Skeletal muscle cell (primary cell): ENCODE measurements at places on chromosomes 2 and 18.

GRCh38 chr2:128403814-128404708 lies 85.4 kb upstream of the HS6ST1 start:
- DNase-seq, result no peak

DNA sequence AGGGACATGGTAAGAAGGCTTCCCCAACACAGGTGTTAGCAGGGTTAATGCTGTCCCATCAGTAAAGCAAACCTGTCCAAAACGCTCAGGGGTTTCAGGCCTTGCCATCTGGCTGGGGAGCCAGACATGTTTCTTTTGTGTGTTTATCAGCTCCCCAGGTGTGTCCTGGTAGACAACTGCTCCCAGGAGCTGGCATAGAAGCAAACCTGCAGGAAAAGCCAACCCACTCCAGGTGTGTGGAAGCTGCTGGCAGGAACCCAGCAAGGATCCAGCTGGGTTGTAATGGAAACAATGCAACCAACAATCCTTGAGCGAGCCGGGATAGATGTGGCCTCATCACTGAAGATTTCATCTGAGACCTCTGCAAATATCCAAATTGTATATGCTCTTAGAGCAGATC lies 123.1 kb downstream of the RAB3GAP1 start:
- no peak for DNase-seq

DNA sequence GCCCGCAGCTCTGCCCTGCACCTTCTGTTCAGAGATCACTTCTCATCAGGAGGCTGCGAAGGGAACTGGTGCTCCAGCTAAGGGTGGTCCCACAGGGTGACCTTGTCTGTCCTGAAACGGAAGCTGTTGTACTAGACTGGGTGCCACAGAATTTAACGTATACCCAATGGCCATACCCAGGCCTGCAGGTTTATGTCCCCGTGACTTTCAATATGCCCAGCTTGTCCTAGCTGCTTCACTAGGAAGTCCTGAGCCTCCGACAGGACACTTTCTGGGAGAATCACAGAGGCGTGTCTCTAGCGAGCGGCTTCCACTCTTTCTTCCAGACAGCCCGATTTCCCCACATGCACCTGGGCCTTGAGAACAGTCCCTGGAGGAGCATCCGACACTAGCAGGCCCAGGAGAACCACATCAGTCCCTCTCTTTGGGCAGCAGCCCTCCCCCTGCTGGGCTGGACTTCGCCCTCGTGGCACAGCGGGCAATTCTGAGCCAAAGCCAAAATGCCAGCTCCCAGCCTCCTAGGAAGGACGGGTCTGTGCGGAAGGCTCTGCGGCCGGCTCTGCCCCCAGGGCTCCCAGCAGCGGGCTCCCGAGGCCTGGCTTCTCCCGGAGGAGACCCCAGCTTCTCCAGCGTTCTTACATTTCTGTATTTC lies 91.9 kb upstream of the OTOS start:
- no peak for DNase-seq

- no peak for DNase-seq
Measured at GRCh38 chr18:63575681-63576080, 11.5 kb upstream of the SERPINB13 start.

GRCh38 chr2:20456636-20457426 lies 10.0 kb downstream of the RHOB start:
- DNase-seq, result no peak

GRCh38 chr2:183541766-183542165 lies 417.5 kb downstream of the NUP35 start:
- peak; percentile 53 for DNase-seq

- no peak for DNase-seq
Measured at GRCh38 chr2:48356701-48357325, 173.1 kb upstream of the STON1 start.

- DNase-seq, result no peak
Measured at GRCh38 chr2:203987959-203988358, 51.4 kb downstream of the ICOS start.

DNA sequence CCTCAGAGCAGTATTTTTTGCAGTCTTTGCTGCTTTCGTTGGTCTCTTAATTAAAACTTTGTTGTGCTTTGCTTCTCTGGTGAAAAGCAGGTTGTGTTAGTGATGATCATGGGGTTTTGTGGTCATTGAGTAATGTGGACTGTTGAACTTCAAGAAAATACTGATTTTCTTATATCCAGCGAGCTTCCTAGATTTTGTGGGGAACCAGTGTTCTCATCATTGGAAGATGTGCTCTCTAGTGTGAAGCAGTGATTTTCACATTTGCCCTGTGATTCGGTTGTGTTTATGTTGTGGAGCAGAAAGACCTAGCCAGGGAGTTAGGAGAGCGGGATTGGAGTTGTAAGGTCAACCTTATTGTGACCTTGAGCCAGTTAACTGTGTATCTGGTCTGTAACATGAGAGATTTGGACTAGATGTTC lies 12.4 kb downstream of the ASAP2 start:
- no peak for DNase-seq

- no peak for DNase-seq
Measured at GRCh38 chr2:85963068-85963467, 74.3 kb upstream of the ST3GAL5 start.

GRCh38 chr2:65263262-65263661 lies 35.6 kb downstream of the ACTR2 start:
- no peak for DNase-seq

DNA sequence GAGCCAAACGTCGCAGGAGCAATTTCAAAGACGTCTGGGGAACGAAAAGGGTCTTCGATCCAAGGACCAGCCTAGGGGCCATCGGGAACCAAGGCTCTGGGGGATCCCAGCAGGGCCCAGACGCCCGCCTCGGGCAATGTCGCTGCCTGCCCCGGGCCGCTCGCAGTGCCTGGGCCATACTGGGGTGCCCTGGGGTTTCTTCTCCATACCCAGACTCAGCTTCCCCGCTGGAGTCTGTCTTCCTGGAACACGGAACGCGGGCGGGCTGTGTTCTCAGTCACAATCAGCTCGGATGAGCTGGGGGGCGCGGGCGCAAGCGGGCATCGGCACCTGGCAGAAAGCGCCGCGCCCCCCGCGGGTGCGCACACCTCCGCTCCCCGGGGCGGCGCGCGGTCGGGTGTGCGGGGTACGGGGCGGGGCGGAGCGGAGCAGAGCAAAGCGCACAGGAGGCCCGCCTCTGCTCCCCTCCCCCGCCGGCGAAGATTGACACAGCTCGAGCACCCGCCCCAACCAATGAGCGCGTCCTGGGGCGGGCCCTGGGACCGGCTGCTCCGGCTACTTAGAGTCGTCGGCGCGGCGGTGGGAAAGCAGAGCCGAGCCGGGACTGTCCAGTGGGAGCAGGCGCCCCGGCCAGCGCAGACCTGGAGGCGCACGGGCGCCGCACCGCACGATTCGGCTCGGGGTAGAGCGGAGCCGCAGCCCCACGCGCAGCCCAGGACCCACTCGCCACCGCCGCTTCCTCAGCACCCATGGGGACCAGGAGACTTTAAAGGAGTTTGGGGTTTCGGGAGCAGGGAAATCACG lies at the start of gene LRATD1:
LRATD1 (plus strand) TSS at position 585 of the 804 bp plus-strand sequence. CDS start 1,263 bp downstream, outside the sequence.
- DNase-seq, result peak; percentile 60

GRCh38 chr2:60570251-60570650 lies 16.8 kb upstream of the BCL11A start:
- DNase-seq, result no peak

DNA sequence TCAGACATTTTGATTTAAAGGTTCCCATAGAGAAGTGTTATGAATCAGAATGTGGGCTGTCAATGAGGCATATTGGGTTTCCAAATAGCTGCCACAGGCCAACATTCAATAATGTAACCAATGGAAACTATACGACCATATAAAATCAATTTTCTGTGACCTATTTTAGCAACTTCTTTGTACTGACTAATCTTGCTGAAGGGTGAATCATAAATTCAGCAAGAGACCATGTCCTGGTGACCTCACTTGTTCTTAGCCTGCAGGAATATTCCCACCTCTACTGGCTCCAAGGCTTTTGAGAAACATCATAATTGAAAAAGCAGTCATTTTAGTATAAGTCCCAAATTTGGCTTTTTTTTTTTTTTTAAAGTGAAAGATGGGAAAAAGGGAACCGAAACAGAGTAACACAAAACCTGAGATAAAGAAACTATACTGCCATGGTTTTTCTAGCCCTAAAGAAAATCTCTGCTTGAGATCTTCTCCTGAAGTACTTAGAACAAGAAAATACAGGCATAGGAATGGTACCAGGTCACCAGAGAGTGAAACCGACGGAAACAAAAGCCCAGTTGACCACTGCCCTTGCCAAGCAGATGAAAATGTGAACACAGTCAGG lies 32.1 kb downstream of the PLEKHM3 start:
- peak; percentile 53 for DNase-seq

GRCh38 chr2:122988395-122989221 lies 1036.5 kb upstream of the CNTNAP5 start:
- DNase-seq, result no peak

- DNase-seq, result no peak
Measured at GRCh38 chr2:158115202-158115767, 13.6 kb downstream of the UPP2 start.

DNA sequence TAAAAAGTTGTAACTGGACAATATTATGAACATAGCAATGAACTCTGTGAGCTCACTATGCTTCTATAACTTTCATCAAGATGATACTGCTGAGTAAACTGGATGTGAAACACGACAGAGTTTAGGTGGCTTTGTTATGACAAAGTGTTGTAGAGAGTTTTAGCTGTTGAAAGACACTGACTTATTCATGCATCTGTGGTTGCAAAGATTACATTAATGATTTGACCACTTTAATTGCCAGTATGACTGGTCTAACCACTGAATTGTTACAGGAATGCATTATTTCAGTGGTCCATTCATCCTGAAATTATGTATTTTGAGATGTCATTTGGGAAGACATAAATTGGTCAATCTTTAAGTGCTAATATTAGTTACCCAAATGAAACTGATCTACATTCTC lies 117.9 kb downstream of the SPHKAP start:
- DNase-seq, result no peak

- DNase-seq, result no peak
Measured at GRCh38 chr2:196925051-196925767, 1.3 kb downstream of the PGAP1 start.

GRCh38 chr2:217186152-217186551 lies 326.3 kb upstream of the TNP1 start:
- no peak for DNase-seq

- no peak for DNase-seq
Measured at GRCh38 chr2:36406296-36406695, 50.7 kb downstream of the CRIM1 start.

- DNase-seq, result no peak
Measured at GRCh38 chr2:234292205-234292961, 204.5 kb downstream of the ARL4C start.

GRCh38 chr2:20355131-20355530 lies 4.5 kb upstream of the PUM2 start:
- DNase-seq, result no peak

DNA sequence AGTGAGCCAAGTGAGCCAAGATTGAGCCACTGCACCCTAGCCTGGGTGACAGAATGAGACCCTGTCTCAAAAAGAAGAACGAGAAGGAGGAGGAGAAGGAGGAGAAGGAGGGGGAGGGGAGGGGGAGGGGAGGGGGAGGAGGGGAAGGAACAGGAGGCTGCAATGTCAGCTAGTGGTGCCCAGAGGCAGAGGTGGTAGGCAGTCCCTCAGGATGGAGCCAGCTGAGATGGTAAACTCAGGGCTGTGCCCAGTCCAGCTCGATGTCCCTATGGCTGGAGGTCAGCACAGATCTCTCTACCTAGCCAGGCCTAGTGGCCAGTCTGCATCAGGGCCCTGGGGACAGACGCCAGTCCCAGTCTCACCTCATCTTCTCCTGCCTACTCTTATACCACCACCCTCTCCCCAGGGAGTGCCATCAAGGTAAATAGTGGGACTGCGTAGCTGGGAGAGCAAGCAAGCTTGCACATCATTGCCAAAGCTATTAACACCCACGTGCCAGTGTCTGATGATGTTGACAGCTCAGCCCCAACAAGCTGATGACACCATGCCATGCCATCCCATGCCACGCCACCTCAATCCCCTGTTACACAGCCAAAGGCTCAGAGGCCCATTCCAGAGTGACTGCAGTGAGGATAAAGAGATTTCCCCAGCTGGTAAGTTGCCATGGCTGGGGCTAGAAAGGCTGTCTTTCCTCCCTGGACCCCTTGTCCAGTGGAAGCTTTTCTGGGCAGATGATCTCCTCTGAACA lies 7.6 kb upstream of the PLB1 start:
- no peak for DNase-seq

DNA sequence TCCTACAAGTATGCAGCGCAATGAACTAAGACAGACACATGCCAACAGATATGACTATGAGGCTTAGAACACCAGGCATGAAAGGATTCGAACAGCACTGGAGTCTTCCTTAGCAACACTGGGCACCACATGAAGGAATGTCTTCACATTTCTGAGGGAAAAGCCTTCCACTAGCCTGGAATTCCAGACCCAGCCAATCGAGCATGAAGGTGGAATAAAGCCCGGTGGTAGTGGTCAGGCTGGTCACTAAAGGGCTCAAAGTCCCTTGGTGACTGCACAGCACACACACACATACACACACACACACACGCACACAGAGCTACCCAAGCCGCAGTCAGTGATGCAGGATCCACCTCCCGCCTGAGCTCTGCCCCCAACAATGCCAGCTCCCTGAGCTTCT lies 19.7 kb upstream of the SFXN5 start:
- no peak for DNase-seq

DNA sequence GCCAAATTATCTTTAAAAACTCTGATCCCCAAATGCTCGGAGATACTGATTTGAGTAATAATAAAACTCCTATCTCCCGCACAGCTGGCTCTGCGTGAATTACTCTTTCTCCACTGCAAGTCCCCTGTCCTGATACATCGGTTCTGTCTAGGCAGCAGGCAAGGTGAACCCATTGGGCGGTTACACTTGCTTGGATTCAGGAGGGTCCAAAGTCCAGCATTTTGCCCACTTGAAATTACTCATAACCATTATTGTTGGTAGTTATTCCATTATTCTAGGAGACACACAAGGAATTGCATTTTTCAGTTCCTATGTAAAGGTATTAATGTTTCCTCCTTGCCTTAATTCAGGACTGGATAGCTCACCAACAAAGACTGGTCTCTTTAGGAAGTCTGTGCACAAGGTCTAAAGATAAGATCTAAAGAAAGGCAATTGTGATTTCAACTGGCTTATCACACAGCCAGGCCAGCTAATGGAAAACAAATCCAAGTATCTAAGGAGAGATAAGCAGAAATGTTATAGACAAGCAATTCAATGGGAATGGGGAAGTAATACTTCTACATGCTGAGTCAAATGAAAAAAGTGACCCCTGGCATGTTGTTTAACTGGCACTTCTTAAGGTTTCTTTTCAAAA lies 23.2 kb upstream of the NPC1 start:
- no peak for DNase-seq

DNA sequence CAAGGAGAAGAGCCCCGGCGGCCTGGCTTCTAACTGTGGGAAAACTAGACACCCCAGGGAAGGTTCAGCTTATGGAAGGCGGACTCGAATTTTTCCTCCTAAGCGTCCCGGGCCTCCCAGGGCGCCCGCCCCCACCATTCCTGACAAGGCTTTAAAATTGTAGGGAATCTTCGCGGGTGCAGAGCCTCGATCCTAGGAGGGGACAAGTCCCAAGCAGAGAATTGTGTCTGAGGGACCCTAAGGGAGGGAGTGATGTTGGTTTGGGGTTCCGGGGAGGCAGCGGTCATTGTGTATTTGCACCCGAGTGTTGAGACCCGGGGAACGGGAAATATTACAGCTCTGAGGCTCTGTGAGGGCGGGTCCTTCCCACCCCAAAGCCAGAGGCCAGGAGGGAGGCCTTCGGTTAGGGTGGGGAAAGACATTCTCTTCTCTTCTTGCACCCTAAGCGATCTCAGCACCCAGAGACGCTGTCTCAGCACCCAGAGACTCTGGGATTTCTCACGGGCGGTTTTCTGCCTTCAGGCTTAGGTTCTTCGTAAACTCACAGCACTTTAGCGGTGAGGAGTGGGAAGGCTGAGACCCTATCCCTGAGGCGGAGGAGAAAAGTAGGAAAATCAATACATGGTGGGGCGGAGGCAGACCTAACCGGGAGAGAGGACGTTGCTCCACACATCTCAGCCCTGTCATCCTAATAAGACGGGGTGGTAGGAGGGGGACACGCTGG lies 7.6 kb downstream of the OSR1 start:
- no peak for DNase-seq
